ENCODE measurements at places on chromosomes 5 and 9. TPM values are rescaled to one million over a fixed set of nuclear protein-coding genes. Genes with fewer than 3 reads are reported as not detected.
A peak's percentile ranks its signal among the peaks of the same experiment; 100 is the strongest.

GRCh38 chr9:98054376-98054951 lies 2.1 kb upstream of the NANS start:
- no peak overlapping the region for H3K4me3 ChIP-seq
- H3K27ac ChIP-seq, result no peak overlapping the region
- H3K36me3 ChIP-seq, result no peaks in the 10 kb centered on the region
- H3K4me1 ChIP-seq, result peaks cover 3% of the 10 kb centered on the region

DNA sequence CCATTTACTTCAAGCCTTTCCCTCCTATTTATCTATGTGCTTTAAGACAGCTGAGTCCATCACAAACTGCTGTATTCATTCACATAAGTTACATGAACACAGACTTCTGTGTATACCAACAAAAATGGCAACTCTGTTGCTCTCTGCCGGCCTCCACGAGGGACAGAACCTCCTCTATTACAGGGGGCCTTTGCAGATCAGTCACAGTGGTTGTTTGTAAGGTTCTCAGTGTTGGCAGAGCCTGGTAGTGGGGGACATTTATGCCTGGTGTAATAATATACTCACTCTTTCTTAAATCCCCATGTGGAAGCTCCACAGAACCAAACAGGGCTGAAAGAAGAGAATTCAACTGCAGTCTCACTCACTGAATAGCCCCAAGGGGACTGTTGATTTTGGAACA lies 76.5 kb downstream of the SLC1A1 start:
- H3K4me3 ChIP-seq, result no peak overlapping the region
- no peak for DNase-seq
- H3K4me1 ChIP-seq, result no peaks in the 10 kb centered on the region
- no peak overlapping the region for H3K27ac ChIP-seq
- H3K27me3 ChIP-seq, result no peaks in the 10 kb centered on the region

DNA sequence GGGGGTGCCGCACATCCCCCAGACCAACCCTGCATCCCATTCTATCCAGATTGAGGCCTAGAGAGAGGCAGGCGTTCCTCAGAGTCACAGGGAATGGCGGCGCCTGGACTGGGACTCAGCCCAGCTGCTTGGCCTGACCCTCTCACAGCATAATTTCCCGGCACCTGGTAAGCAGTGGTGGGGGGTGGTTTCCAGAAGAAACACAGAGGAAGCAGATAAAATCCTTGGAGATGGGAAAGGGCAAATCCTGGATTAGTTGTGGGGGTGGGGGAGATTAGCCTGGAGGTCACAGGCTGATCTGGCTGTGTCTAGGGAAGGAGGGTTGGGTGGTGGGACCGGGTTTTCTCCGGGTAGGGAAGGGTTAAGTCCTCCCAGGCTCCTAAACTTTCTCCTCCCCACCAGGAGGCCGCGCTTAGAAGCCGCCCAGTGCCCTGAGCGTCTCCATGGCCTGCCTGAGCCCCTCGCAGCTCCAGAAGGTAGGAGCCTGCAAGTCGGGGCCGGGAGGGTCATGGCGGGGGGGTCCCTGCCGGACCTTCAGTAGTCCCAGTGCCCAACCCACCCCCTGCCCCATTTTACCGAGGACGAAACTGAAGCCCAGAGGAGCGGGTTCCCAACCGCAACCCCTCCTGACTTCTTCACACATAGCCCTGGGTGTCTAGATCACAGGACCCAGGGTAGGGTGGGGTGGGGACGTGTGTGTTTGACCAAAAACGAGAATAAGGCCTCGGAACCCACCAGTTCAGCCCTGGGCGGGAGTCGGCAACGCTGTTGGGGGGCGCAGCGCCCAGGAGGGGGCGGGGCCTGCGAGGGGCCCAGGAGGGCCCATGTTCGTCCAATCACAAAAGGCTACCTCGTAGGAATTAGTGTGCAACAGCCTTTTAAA lies 1.3 kb downstream of the PHYHD1 start:
- peak overlapping the region; percentile 84 for H3K27ac ChIP-seq
- H3K4me1 ChIP-seq, result peaks cover 60% of the 10 kb centered on the region
- peak overlapping the region; percentile 52 for H3K4me3 ChIP-seq
- DNase-seq, result peak; percentile 90
- H3K36me3 ChIP-seq, result peaks cover 9% of the 10 kb centered on the region

DNA sequence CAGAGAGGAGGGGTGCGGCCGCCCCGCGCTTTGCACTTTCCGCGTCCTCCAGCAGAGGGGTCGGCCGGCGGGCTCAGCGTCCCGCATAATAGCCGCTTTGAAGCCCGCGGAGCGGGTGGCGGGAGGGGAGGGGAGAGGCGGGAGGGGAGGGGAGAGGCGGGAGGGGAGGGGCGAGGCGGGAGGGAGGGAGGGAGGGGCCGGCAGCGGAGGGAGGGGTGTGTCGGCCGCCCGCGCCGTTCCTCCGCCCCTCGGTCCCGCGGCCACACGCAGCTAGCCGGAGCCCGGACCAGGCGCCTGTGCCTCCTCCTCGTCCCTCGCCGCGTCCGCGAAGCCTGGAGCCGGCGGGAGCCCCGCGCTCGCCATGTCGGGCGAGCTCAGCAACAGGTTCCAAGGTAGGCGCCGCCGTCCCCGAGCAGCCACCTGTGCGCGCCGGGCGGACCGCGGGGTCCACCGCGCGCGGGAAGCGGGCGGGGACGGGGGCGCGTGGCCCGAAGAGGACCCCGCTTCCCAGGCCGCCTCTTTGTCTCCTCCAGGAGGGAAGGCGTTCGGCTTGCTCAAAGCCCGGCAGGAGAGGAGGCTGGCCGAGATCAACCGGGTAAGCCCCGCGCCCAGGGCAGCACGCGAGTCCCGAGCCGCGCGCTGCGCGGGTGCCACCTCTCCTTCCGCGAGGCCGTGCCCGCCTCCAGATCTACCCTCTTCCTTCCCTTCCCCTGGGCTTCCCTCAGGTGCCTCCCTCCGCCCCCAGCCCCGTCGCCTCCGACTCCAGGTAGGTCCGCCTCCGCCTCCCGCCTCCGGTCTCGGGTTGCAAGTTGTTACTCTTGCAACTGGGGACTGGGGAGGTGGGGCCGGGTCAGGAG lies at the start of gene AIF1L:
TSS of gene AIF1L (plus strand) at position 263 of the 857 bp plus-strand sequence. CDS start at position 362, 99 bp downstream.
- H3K27ac ChIP-seq, result peak within 1 kb of the TSS; percentile 69
- no peaks in the 10 kb centered on the region for H3K36me3 ChIP-seq
- peaks cover 25% of the 10 kb centered on the region for H3K4me1 ChIP-seq
- H3K27me3 ChIP-seq, result peaks cover 72% of the 10 kb centered on the region
- H3K4me3 ChIP-seq, result peak within 1 kb of the TSS; percentile 53
- peak; percentile 85 for DNase-seq

DNA sequence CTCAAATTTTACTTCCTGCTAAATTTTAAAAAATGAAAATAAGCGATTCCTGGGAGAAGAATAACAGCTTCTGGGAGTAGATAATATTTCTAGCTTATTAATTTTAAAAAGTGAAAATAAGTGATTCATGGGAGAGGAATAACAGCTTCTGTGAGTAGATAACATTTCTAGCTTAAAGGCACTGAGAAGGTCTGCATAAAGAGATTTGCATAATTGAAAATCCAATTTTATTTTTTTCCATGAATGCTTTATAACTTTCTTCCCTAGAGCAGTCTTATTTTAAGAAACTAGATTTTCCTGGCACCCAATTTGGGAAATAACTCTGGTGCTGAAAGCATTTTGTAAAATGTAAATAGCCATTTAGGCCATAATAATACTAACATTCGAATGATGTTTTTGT lies 65.9 kb upstream of the ASTN2 start:
- no peaks in the 10 kb centered on the region for H3K27me3 ChIP-seq
- H3K27ac ChIP-seq, result no peak overlapping the region
- no peaks in the 10 kb centered on the region for H3K4me1 ChIP-seq
- DNase-seq, result no peak
- no peaks in the 10 kb centered on the region for H3K36me3 ChIP-seq
- no peak overlapping the region for H3K4me3 ChIP-seq

- no peak overlapping the region for H3K4me3 ChIP-seq
- no peak for DNase-seq
- no peaks in the 10 kb centered on the region for H3K27me3 ChIP-seq
- H3K4me1 ChIP-seq, result no peaks in the 10 kb centered on the region
Observed at GRCh38 chr9:133058550-133059320, 3.0 kb upstream of the CEL start.

- H3K36me3 ChIP-seq, result no peaks in the 10 kb centered on the region
- DNase-seq, result no peak
- no peak overlapping the region for H3K4me3 ChIP-seq
- no peak overlapping the region for H3K27ac ChIP-seq
- H3K4me1 ChIP-seq, result no peaks in the 10 kb centered on the region
Observed at GRCh38 chr9:95640336-95640735, 123.6 kb upstream of the PTCH1 start.

The IL5 gene
- polyA plus RNA-seq, result not detected

DNA sequence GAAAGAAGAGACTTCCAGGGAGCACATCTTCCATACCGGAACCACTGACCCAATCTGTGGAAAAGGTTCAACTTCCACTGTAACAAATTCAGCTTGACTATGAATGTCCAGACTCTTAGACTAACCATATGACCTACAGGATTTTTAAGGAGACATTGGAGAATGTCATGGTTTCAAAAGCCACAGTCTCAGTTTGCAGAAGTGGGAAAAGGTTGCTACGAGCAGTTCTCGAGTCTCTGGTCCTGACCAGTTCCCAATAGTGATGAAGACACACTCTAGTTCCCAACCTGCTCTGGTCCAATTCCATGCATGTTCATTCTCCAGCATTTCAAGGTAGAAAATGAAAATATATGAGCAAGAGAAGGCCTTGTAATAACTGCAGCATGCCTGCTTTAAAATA lies 158.0 kb downstream of the MAPKAP1 start:
- H3K36me3 ChIP-seq, result no peaks in the 10 kb centered on the region
- no peak for DNase-seq
- H3K27me3 ChIP-seq, result no peaks in the 10 kb centered on the region
- no peak overlapping the region for H3K4me3 ChIP-seq
- H3K4me1 ChIP-seq, result peaks cover 79% of the 10 kb centered on the region

DNA sequence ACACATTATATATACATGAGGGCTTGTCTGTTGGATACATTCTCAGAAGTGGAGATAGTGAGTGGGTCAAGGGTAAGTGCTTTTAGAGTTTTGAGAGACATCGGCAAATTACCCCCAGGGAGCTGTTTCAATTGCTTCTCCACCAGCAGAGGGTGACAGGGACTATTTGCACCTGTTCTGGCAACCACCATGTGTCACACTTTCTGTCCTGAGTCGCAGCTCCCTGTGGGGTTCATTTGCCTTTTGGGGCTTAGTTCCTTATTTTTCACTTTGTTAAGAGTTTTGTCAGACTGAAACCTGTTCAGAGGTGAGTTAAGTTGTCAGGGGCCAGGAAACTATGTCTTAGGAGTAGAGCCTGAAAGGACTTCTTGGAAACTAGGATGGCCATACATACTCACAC lies 20.1 kb upstream of the SLC36A1 start:
- no peak overlapping the region for H3K4me3 ChIP-seq
- H3K27ac ChIP-seq, result no peak overlapping the region
- H3K4me1 ChIP-seq, result no peaks in the 10 kb centered on the region

GRCh38 chr5:31707329-31707728 lies 68.4 kb downstream of the PDZD2 start:
- no peaks in the 10 kb centered on the region for H3K27me3 ChIP-seq
- H3K36me3 ChIP-seq, result no peaks in the 10 kb centered on the region
- H3K4me3 ChIP-seq, result no peak overlapping the region
- no peak overlapping the region for H3K27ac ChIP-seq

The TSSK1B gene
- polyA plus RNA-seq, result not detected

The CDKN2B gene
- polyA plus RNA-seq, result 8.6 TPM

DNA sequence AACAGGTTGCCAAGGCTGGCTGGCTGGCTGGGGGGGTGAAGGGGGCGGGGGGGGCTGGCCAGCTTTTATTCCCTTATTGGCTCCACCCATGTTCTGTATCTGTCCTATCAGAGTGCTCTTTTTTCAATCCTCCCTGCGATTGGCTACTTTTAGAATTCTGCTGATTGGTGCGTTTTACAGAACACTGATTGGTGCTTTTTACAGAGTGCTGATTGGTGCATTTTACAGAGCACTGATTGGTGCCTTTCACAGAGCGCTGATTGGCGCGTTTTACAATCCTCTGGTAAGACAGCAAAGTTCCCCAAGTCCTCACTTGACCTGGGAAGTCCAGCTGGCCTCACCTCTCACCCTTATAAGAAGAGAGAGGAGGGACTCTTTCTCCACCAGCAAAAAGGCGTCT lies 175.9 kb downstream of the ERCC6L2 start:
- DNase-seq, result no peak
- no peaks in the 10 kb centered on the region for H3K27me3 ChIP-seq
- no peak overlapping the region for H3K4me3 ChIP-seq
- H3K27ac ChIP-seq, result no peak overlapping the region
- no peaks in the 10 kb centered on the region for H3K36me3 ChIP-seq

- no peak for DNase-seq
- H3K4me3 ChIP-seq, result no peak overlapping the region
- H3K27ac ChIP-seq, result no peak overlapping the region
- H3K36me3 ChIP-seq, result no peaks in the 10 kb centered on the region
- H3K27me3 ChIP-seq, result no peaks in the 10 kb centered on the region
- no peaks in the 10 kb centered on the region for H3K4me1 ChIP-seq
Observed at GRCh38 chr5:67581203-67581602, 384.6 kb upstream of the CD180 start.

DNA sequence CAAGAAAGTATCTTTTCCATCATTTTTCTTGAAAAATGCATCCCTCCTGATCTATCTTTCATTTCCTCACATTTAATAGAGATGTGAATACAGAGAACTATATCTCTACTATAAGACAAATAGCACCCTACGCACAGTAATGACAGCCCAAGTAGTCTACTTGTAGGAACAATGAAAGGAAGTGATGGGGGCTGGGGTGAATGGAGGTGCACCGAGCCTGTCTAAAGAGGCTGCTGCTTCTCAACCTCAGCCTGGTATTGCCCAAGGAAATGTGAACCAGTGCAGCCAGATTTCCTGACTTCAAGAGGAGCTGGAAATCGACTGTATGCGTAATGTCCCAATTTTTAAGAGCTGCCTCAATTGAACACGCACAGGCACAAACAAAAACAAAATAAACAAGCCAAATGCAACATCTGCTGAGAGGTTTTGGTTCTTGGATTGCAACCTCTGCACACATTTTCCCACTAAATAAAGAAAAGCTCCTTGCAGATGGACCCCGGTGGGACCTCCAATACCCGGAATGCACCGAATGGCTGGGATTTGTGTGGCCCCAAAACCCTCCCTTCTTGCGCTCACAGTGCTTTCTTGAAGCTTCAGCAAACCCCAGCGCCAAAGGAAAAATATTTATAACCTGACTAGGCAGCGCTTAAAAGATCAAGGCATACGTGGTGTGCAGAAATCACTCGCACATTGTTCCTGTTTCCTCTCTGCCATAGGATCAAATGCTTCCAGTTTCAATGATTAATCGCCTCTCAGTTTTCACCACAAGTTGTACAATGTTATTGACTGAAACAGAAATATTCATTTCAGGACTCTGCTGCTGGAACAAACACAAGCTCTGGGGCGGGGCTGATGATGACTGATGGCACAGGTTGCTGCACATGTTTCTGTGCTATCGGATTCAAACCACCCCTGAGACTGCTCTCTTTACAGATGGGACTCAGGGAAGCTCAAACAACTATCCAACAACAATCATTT lies 68.3 kb downstream of the KCNIP1 start:
- peaks cover 19% of the 10 kb centered on the region for H3K4me1 ChIP-seq
- peak; percentile 54 for DNase-seq
- no peak overlapping the region for H3K27ac ChIP-seq

The ZNF79 gene
- 2.7 TPM for polyA plus RNA-seq
